ENCODE measurements at places on chromosomes 12 and 14.

DNA sequence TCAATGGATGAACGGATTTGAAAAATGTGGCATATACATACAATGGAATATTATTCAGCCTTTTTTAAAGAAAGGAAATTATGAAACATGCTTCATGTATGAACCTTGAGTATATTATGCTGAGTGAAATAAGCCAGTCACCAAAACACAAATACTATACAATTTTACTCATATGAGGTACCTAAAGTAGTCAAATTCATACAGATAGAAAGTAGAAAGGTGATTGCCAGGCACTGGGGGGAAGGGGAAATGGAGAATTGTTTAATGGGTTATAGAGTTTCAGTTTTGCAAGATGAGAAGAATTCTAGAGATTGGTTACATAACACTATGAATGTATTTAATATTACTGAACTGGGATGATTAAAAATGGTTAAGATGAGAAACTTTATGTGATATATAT is 171.4 kb downstream of the TMTC3 start:
- no peaks in the 10 kb centered on the region for H3K36me3 ChIP-seq
- DNase-seq, result no peak
- H3K4me3 ChIP-seq, result no peak overlapping the region
- H3K27ac ChIP-seq, result no peak overlapping the region
- no peaks in the 10 kb centered on the region for H3K4me1 ChIP-seq
- H3K27me3 ChIP-seq, result no peaks in the 10 kb centered on the region

DNA sequence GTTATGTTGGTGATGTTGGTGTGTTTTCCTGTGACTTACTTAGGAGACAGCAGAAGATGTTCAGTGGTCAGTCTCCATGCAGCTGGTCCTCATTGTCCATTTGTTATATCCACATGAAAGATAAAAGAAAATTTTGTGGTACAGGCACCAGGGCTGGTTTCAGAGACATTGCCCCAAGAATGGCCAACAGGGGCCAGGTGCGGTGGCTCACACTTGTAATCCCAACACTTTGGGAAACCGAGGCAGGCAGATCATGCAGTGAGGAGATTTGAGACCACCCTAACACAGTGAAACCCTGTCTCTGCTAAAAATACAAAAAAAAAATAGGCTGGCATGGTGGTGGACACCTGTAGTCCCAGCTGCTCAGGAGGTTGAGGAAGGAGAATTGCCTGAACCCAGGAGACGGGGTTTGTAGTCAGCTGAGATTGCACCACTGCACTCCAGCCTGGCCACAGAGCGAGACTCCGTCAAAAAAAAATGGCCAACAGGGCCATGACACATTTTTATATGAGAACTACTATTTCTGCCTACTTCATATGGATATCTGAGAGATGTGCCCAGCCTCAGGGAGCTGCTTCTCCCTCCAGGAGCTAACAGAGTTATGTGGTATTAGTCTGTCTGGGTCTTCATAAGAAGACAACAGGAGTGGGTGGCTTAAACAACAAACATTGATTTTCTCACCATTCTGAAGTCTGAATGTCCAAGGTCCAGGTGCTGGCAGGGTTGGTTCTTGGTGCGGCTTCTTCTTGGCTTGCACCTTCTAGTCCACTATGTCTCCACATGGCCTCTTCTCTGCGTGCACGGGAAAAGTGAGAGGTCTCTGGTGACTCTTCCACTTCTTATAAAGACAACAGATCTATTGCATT is 821.7 kb downstream of the TMEM121 start:
- no peak overlapping the region for H3K4me3 ChIP-seq
- H3K4me1 ChIP-seq, result peaks cover 6% of the 10 kb centered on the region
- no peaks in the 10 kb centered on the region for H3K27me3 ChIP-seq

GRCh38 chr12:95051241-95051640 is 22.2 kb downstream of the NR2C1 start:
- DNase-seq, result no peak
- H3K4me3 ChIP-seq, result no peak overlapping the region
- no peaks in the 10 kb centered on the region for H3K4me1 ChIP-seq
- no peak overlapping the region for H3K27ac ChIP-seq

- H3K4me1 ChIP-seq, result no peaks in the 10 kb centered on the region
- no peak overlapping the region for H3K4me3 ChIP-seq
- no peak for DNase-seq
- no peak overlapping the region for H3K27ac ChIP-seq
Measured at GRCh38 chr12:39395866-39396265, 47.1 kb downstream of the KIF21A start.

- H3K27me3 ChIP-seq, result no peaks in the 10 kb centered on the region
- no peaks in the 10 kb centered on the region for H3K36me3 ChIP-seq
- H3K4me1 ChIP-seq, result no peaks in the 10 kb centered on the region
- no peak overlapping the region for H3K27ac ChIP-seq
- DNase-seq, result no peak
- H3K4me3 ChIP-seq, result no peak overlapping the region
Measured at GRCh38 chr14:48527832-48528231, 852.4 kb upstream of the MDGA2 start.

GRCh38 chr12:22333713-22334409 is 646 bp downstream of the ST8SIA1 start:
- peaks cover 8% of the 10 kb centered on the region for H3K27me3 ChIP-seq
- peak; percentile 39 for DNase-seq
- H3K36me3 ChIP-seq, result no peaks in the 10 kb centered on the region
- peaks cover 25% of the 10 kb centered on the region for H3K4me1 ChIP-seq
- peak overlapping the region; percentile 86 for H3K4me3 ChIP-seq

- no peaks in the 10 kb centered on the region for H3K36me3 ChIP-seq
- no peak overlapping the region for H3K27ac ChIP-seq
- no peaks in the 10 kb centered on the region for H3K27me3 ChIP-seq
- H3K4me1 ChIP-seq, result peaks cover 18% of the 10 kb centered on the region
Measured at GRCh38 chr12:94671917-94672316, 21.6 kb upstream of the TMCC3 start.

DNA sequence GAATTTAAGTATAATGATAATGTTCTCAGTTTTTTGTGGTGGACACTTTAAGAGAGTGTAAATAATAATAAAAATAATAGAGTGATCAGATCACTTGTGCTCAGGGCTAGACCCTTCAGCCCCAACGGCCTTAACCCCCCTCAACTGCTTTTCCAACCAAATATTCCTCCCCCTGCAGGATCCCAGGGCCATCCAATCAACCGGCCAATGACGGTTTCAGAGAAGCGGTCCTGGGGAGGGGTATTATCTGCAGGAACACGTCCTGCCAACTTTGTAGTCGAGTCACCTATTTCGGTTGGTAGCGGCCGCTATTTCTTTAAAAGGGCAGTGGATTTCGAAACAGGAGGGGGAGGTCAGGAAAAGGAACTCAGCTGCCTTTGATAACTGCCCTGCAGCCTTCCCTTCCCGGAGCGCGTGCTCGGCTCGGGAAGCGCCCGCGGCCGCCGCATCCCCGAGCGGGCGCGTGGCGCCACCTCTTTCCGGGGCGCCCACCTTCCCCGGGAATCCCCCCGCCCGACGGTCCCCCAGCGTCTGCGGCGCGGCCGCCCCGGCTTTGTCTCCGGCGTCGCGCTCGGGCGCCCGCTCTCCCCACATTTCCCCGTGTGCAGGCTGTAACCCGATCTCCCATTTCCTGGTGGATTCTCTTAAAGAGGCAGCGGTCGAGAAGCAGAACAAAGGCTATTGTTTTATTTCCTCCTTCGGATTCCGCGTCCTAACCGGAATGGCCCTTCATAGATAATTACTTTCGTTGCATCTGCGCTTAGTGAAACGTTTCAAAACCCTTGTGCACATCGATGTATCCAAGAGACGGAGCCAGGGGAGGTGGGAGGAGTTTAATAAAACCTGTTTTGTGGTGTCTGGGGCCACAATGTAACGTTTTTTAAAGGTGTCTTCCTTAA is 711 bp upstream of the ETV6 start:
- H3K36me3 ChIP-seq, result no peaks in the 10 kb centered on the region
- no peaks in the 10 kb centered on the region for H3K27me3 ChIP-seq
- peak; percentile 60 for DNase-seq

DNA sequence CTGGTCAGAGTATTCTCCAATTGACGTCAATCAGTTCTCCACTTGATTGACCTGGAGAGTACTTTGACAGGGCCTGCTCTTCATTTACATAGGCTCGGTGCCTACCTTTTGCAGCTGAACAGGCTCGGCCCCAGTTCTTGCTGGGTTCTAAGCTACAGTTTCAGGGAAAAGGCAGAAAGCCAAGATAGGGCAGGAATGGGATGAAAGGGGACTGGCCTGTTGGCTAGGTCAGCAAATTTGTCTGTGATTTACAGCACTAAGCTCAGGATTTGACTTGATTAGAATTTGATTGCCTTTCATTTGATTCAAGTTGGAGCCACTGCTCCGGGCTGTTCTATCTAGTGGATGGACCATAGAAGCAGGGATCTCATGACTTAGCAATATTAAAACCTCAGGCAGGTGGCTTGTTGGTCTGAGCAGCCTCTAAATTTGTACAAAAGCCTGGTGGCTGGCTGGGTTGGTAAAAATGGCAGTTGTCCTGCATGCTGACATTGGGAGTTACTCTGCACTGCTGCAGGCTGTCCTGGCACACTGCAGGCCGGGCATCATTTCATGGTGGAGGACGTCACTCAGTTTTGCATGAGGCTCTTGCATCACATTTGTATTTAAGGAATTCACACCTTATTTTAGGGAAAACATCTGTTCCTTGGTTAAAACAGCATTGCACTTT is 71.8 kb downstream of the BICD1 start:
- H3K4me1 ChIP-seq, result no peaks in the 10 kb centered on the region
- no peaks in the 10 kb centered on the region for H3K36me3 ChIP-seq
- H3K27ac ChIP-seq, result no peak overlapping the region
- H3K27me3 ChIP-seq, result no peaks in the 10 kb centered on the region
- H3K4me3 ChIP-seq, result no peak overlapping the region
- no peak for DNase-seq

Data from CD4-positive, alpha-beta T cell (primary cell).